ENCODE measurements at places on chromosomes 7 and 10.

DNA sequence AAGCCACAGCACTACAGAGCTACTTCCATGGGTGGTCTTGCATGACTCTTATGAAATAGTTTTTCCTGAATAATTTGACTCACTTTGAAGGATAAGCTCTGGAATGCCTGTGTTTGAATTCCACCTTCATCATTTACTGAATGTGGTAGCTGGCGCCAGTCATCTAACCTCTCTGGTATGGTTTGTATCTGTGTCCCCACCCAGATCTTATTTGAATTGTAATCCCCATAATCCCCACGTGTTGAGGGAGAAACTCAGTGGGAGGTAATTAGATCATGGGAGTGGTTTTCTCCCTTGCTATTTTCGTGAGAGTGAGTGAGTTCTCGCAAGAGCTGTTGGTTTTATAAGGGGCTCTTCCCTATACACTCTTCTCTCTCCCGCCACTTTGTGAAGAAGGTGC, 11.2 kb upstream of the SLC13A1 start:
- DNase-seq: no peak

GRCh38 chr10:110446954-110447608, 50.6 kb upstream of the DUSP5 start:
- DNase-seq: no peak

DNA sequence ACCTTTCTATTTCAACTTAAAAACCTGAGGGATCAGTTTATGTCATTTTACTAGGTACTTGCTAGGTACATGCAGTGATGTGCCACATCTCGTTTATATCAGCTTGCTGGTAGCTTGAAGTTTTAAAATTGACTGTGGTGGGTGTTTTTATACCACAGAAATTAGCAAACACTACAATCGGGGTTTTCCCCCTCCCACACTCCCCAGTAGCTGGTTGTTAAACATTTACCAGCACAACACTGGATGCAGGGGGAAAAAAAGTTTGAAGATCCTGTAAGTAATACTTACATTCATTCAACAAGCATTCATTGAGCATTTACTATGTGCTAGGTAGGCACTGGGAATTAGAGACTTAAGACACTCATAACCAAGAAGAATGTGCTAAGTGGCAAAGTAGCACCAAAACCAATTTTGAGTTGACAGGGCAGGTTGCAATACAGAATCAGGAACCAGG, 32.6 kb downstream of the USP6NL start:
- no peak for DNase-seq

- DNase-seq: peak; percentile 12
These were observed 792 bp downstream of the ZNF746 start for GRCh38 chr7:149496642-149497391.

DNA sequence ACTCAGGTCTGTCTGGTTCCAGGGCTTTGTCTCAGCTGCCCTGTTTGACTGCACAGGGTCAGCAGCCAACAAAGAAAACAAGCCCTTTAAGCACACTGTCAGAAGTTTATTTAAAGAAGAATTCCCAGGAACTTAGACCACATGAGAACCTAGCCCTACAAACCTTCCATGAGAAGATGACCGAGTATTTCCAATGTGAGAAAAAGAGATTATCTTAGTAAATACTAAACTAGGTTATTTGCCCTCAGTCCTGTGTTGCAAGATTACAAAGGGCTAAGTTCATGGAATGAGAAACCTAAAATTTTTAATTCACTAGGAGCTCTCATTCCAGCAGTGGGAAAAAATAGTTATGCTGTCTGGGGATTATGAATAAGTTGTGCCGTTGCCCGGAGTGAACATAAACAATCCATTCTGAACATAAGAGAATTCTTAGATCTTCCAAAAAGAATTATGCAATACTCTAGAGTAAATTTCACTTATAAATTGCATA, 46.7 kb downstream of the NOC3L start:
- no peak for DNase-seq

DNA sequence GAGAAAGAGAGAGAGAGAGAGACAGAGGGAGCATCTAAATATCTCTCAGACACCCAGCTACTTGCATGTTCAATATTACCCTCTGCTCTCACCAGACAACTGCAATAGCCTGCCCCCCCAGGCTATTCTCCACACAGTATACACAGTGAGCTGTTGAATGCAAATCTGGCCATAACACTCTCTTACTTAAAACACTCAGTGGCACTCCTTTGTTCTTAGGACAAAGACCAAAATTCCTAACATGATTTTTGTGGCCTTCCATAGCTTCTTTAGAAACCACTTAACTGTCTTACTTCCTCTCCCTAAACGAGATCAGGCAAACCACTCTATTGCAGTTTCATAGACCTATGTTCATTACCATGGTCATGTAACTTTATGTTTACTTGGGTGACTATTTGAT, 903.6 kb upstream of the AUTS2 start:
- no peak for DNase-seq

Measured in left renal pelvis (tissue), 4 donors.